CD4-positive, alpha-beta T cell treated with Interleukin-6 for 4 hours (primary cell): ENCODE measurements at places on chromosomes 2 and 18.

- DNase-seq, result no peak
These were observed 135.5 kb upstream of the FANCL start for GRCh38 chr2:58376592-58376991.

DNA sequence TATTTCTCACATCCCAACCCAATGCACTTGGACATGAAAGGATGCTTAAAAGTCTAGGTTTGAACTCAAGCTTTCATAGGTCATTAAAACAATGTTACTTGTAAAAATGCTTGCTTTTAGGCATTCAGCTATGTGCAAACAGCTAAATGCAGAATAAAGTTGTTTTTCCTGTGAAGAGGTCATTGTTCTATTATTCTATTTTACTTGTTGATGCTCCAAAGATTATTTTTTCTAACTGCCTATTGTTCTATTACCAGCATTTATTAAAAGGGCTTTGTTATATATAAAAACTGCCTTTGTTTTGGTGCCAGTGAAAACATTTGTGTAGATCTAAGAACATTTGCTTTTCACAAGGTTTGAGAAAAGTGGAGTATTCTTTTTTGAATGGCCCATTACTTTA, 49.4 kb downstream of the TMEM178A start:
- DNase-seq, result no peak

DNA sequence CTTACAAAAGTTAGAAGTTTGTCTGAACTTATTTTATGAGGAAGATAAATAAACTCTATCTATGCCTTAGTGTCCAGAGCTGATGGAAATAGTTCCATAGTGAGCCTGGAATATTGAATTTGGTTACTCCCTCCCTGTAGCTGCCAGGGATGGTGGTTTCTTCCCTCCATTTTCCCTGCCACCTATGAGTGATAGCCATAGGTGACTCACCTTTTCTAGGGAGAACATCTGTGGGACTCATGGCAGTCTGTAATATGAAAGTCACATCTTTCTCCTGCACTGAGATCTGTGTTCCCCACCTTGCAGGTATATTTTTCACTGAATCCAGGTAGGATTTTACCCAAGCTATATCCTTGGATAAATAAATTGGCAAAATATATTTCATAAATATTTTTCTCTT, 148.8 kb downstream of the TPGS2 start:
- no peak for DNase-seq

DNA sequence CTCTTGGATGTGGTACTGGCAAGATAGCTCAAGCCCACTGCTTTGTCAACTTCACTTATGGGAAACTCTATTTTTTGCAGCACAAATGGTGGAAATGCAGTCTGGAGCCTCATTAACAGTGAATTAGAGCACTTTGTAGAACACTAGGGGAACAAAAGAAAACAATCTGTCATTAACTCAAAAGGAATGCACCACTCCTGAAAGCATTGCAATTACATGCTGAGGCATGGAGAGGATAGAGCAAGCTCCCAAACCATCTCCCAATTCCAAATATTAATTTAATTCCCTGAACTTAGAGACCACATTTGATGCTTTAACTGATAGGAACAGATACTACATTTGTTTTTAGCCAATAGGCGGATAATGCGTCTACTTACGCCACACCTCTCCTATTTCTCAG, 32.8 kb upstream of the TANC1 start:
- DNase-seq, result no peak

DNA sequence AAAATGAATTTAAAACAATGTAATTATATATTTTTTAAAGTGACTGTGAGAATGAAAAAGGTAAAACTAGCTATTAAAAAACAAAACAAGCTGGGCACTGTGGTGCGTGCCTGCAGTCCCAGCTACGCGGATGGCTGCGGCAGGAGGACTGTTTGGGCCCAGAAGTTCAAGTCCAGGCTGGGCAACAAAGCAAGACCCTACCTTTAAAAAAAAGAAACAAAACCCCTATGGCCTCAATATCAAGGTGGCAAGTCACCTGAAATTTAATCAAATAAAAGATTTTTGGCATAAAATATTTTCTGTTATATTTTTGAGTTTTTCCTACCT, 46.9 kb upstream of the STRN start:
- DNase-seq, result no peak

DNA sequence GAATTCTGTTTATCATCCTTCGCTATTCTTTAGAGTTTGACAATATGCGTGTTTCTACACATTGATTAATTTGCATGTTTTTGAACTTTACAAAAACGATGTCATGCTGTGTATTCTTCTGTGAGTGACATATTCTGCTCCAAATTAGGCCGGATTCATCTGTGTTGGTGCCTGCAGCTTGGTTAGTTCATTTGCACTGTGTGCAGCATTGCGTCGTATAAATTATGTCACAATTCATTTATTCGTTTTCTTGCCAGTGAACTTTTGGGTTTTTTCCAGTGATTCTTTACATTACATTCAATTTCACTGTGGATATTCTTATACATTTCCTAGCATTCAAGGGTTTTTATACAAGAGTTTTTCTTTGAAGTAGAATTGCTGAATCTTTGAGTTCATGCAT, 118.3 kb downstream of the KCNF1 start:
- DNase-seq, result no peak

DNA sequence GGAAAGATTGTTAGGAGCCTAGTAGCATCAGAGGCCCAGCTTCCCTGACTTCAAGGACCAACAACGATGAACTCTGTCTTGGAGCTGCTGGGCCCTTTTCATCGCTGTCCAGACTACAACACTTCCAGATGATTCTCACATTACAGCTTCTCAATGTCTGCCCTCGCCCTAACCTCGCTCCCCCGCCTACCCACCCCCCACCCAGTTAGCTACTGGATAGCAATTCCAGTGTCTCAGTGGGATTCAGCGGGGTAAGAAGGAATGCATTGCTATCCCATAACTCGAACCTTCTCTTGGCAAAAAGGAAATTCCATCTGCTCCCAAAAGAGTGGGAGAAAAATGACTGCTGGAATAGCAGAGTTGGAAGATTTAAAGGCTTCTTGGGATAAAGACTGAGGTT, 65.0 kb downstream of the RPL37A start:
- DNase-seq, result no peak

GRCh38 chr2:194004590-194005206, 1652.3 kb upstream of the SLC39A10 start:
- DNase-seq, result no peak

GRCh38 chr18:48230467-48231113, 178.6 kb downstream of the ZBTB7C start:
- DNase-seq, result peak; percentile 18

DNA sequence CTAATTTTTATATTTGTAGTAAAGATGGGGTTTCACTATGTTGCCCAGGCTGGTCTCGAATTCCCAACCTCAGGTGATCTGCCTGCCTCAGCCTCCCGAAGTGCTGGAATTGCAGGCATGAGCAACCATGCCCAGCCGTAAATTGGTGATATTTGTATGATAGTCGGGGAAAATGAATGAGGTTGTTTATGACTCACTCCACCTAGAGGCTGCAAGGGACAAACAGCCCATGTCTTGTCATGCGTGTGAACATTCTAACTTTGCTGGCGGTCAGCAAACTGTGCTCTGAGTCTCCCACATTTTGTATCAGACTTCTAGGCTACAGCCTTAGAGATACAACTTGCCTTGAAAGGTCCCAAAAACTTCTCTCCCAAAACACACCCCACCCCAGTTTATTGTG, 133.5 kb upstream of the DTNA start:
- no peak for DNase-seq

- no peak for DNase-seq
These were observed 188.8 kb upstream of the NABP1 start for GRCh38 chr2:191489177-191489576.

DNA sequence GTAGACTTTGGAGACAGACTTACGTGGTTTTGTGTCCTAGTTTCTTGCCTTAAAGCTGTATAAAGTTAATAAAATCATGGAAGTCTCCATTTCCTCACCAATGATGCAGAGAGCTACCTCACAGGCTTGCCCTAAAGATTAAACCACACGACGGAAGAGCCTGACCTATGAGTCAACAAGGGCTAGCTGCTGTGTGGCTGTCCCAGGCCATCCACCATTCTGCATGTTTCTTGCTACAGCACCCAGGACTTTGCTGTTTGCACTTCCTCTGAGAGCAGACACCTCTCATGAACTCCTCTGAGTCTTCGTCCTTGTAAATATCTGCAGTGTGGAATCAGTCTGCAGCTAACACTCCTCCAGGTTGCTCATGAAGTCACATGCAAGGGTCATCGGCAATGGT, 160.0 kb upstream of the TRIB2 start:
- peak; percentile 57 for DNase-seq

- DNase-seq, result no peak
These were observed 81.4 kb upstream of the XPO1 start for GRCh38 chr2:61619561-61619960.

DNA sequence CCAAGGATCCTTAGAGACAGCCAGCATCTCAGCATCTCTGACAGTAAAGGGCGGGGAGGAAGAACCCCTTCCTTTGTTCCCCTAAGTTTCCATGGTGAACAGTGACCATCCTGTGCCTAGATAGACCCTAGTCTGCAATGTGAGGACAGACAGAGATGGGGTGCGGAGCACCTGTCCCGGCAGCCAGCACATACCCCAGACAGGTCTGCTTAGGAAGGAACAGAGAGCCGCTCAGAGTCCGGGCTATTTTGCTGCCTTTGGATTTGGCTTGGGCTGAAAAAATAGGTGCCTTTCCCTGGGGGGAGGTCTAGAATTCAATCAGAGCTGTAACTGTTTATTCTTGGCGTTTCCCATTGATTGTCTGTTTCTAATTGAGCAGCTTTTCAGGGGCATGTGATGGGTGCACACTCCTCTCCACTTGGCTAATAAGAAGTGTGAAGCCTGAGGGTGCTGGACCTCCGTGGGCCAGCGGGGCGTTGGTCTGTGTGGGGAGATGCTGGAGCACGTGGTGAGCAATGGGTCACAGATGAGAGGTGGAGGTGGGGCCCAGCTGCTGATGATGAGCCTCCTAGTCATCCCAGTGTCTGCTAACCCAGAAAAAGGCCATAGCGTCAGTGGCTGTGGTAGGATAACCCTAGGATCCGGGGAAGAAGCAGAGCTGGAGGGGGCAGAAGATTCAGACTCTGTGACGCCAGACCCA, 236.8 kb downstream of the SEPTIN10 start:
- no peak for DNase-seq

DNA sequence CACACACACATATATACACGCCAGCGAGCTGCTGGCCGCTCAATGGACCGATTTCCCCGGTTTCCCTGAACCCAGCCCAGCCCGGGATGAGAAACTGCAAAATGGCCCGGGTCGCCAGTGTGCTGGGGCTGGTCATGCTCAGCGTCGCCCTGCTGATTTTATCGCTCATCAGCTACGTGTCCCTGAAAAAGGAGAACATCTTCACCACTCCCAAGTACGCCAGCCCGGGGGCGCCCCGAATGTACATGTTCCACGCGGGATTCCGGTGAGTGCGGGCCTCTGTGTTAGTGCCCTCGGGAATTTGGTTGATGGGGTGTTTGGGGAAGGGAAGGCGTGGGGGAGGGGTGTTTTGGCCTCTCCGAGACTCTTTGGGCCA, 392 bp downstream of the ST8SIA3 start:
- no peak for DNase-seq

GRCh38 chr2:214378455-214379103, 32.3 kb upstream of the VWC2L start:
- DNase-seq, result no peak

DNA sequence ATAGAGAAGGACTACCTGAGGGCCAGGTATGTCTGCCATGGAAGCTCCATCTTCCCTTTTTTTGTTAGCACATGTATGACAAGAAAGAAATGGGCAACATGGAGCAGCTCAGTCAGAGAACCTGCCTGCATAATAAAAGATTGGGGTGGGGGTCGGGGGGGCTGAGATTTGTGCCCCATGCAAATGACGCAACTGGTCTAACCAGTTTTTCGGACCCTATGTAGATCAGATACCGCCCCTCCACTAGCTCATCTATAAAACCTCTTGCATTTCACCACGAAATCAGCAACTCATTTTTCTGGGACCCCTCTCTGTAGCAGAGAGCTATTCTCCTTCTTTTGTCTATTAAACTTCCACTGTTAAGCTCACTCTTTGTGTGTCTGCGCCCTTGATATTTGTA, 657.2 kb downstream of the ERBB4 start:
- DNase-seq, result no peak

DNA sequence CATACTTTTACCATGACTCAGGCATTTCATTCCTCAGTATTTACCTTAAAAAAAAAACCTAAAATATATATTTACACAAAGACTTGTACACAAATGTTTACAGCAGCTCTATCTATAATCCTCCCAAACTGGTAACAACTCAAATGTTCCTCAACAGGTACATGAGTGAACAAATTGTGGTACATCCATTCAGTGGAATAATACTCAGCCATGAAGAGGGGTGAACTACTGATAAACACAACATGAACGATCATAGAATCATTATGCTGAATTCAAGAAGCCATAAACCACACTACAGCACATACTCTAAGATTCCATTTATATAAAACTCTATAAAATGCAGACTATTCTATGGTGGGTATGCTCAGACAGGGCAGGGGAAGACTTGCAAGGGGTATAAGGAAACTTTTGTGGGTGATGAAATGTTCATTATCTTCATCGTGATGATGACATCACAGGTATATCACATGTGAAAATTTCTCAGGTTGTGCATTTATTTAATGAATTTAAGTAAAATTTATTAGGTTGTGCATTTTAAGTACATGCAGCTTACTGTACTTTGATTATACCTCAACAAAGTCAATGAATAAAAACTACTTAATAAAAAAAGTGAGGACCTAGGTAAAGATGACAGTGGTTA, 24.7 kb upstream of the DUSP2 start:
- no peak for DNase-seq

GRCh38 chr2:9892236-9892635, 49.0 kb downstream of the TAF1B start:
- no peak for DNase-seq

GRCh38 chr2:29995241-29995640, 73.9 kb upstream of the ALK start:
- DNase-seq, result no peak

DNA sequence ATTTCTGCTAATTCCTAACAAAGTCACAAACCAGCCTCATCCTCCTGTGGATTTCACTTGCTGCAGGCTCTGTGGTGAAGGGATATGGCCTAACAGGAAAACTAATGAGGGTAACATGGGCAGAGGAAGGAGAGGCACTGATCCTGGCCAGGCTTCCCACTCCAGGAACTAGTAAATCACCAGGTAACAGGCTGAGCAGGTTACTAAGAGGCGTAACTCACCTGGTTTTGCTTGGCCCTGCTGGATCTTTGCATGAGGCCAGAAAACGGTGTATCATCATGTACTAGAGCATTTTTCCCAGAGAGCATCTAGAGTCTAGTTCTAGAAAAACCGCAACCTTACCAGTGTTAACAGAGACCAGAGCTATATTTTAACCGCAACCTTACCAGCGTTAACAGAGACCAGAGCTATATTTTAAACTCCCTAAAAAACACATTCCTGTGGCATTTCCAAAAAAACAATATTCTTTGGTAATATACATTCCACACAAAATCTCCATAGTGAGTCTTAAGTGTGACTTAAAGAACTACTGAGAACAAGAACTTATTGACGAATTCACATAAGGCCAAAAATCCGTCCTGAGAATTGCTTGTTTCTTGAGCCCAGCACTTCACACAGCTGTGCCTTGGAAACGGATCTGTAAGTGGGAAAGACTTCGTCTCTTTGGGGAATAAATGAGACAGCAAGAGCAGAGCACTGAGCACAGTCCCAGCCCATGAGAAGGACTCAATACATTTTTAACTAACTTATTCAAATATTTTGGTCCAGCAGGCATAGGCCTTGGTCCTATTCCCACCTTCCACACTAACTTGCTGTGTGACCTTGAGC, 43.4 kb downstream of the DPP4 start:
- DNase-seq, result no peak
